Activated naive CD4-positive, alpha-beta T cell (primary cell): ENCODE measurements at places on chromosomes 7 and 10.

GRCh38 chr7:149689291-149689721 lies 84.1 kb downstream of the ZNF467 start:
- no peak for DNase-seq

GRCh38 chr10:117792214-117792613 lies 249.7 kb downstream of the EMX2 start:
- no peak for DNase-seq

GRCh38 chr7:135074096-135074495 lies 73.8 kb upstream of the TMEM140 start:
- DNase-seq = no peak

DNA sequence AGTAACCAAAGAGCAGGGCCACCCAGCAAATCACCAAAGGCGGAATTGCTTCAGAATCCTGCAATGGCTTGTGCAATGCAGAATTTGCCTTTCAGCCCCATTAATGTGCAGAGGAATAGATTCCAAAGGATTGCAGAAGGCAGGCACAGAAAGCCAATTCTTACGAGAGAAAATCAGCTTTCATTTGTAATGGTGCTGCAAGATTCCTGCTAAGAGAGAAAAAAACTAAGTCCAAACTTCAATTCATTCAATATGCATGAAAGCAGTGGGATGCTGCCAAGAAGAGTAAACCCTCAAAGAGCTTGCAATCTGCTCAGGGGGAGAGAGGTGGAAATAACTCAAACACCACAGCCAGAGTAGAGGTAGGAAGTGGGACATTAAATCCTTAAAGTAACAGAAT lies 70.4 kb downstream of the ENO4 start:
- DNase-seq = no peak

DNA sequence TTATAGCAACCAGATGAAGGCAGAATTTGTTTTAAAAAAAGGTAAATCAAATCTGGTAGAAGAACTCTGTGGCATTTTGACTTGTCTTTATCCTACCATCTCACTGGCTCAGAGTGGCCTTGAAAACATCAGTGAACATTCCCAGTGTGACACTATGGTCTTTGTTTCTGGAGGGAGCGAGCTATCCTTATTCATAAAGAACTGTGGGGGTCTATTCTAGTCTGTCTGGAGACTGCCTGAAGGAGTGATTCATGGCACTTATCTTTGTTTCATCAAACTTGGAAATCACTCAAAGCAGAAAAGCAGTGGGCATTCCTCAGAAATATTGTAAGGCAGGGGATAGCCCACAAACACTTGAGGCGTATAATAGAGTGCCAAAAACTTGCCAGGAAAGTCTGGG lies 719.1 kb downstream of the PCDH15 start:
- DNase-seq = no peak

DNA sequence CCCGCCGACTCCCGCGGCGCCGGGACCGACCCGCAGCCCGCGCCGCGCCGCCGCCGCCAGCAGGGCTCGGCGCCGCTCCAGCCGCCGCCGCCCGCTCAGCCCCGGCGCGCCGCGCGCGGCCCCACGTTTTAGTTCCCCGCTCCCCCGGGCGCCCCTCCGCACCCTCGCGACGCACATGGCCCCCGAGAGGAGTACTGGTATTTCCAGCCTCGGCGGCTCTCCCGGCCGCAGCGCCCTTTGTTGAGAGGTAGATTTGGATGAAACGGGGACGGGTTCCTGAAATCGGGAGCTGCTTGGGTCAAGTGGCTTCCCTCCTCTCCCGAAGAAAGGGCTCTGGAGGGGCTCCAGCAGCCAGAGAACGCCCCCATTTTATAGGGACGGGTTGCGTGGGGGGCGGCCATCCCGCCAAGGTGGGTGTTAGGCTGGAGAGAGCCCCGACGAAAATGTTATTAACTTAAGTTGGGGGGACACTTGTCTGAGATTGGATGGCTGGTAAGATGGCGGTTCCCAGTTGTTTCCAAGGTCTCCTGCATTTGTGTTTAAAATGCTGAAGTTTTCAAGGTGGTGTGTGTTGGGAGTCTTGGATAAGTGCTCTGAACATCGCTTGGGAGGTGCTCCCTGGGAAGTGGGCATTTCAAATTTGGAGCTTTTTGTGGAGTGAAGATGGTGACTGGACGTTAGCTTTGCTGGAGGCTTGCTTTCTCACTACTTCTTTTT lies 1.2 kb downstream of the BMI1 start:
- DNase-seq = no peak

- DNase-seq = no peak
Measured at GRCh38 chr10:99769706-99770105, 12.7 kb upstream of the ABCC2 start.

- no peak for DNase-seq
Measured at GRCh38 chr10:97690133-97690532, 3.1 kb upstream of the AVPI1 start.

GRCh38 chr7:19104811-19105210 lies 12.6 kb downstream of the TWIST1 start:
- no peak for DNase-seq

DNA sequence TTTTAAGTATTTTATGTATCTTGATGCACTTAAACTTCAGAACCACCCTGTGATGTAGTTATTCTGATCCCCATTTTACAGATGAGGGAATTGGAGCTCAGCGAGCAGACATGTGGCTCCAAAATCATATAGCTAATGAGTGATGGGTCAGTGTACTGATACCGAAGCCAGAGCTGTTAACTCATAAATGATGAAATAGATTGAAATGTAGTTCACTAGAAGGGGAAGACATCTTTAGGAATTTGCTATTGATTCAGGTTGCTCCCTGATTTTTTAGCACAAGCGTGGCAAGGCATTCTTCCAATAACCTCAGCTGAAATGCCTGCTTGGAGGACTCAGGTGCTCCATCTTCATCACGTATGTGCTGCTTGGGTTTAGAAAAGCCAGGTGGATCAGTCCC lies 228.8 kb downstream of the PTEN start:
- no peak for DNase-seq

DNA sequence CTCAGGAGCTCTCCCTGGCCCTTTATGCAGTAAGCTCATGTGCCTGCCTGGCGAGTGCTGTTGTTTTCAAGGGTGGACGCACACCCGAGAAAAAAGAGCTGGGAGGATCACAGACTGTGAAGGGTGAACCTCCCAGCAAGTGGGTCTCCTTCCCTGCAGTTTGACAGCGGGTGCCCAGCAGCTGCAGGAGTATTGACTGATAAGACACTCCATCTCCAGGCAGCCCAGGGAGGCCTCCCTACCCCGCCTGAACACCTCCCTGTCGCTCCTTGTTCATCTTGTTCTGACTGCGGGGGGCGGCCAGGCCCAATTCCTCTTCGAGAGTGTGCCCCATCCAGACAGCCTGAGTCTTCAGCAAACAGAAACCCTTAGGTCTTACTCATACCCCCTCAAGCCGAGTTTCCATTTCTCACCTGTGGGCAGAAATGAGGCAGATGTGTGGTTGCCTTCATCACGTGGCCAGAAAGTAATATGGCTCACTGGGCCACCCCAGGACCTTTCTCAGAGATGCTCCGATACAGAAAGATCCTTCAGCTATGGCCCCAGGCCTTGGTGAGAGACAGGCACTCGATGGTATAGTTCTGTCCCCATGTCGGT lies 17.2 kb downstream of the MDH2 start:
- no peak for DNase-seq

- DNase-seq = no peak
Measured at GRCh38 chr10:69872323-69872722, 70.6 kb downstream of the COL13A1 start.

DNA sequence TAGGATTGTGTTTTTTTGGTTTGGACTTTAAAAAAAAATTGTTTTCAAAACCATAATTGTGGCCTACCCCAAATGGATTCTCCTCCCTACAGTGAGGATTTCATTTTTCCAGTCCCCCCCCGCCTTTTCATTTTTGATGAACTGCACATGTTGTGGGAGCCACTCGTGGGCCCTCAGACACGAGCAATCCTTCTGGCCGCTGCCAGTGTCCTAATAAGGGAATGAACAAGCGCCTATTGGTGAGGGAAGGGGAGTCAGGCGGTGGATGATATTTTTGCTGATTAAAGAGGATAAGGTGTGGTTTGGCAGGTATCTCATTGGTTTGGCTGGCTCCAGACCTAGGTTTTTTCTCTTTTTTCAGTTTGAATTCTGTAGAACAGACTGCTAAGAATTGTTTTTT lies 78.7 kb upstream of the AGBL3 start:
- no peak for DNase-seq

- DNase-seq = no peak
Measured at GRCh38 chr10:48317321-48317990, 11.0 kb downstream of the MAPK8 start.

DNA sequence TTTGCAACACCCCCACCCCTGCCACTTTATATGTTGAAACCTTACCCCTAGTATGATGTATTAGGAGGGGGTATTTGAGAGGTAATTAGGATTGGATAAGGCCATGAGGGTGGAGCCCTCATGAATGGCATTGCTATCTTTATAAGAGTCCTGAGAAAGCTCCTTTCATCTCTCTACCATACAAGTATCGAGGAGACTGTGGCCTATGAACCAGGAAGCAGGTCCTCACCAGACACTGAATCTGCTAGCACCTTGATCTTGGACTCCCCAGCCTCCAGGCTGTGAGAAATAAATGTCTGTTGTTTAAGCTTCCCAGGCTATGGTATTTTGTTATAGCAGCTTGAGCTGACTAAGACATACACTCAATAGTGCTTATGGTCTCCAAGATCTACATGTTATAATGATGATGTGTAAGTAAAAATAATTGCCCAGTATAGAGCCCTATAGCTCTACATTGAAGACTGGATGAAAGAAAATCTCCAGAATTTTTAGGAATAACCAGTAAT lies 188.8 kb downstream of the RAPGEF5 start:
- DNase-seq = no peak

DNA sequence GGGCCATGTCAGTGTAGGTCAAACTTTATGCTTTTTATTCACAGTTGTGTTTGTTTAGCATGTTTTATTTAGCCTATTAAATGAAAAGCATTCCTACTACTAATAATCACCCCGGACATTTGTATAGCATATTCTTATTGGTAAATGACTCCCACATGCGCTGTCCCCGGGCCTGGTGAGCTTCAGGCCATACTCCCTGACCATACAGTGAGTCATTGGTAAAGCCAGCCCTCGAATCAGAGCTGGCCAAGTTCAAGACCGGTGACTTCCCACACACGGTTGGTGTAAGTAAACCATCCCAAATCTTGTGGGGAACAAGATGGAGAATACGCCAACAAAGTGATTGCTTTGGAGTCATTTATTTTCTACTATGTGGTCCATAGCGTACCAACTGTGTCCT lies 238.7 kb upstream of the TCF7L2 start:
- DNase-seq = no peak

GRCh38 chr10:117938104-117938503 lies 108.6 kb downstream of the RAB11FIP2 start:
- no peak for DNase-seq

- DNase-seq = no peak
Measured at GRCh38 chr7:27245798-27246691, 3.4 kb downstream of the EVX1 start.

GRCh38 chr10:127942811-127943210 lies 35.9 kb downstream of the PTPRE start:
- DNase-seq = no peak

GRCh38 chr10:123146894-123147634 lies 872 bp upstream of the HMX2 start:
- no peak for DNase-seq

DNA sequence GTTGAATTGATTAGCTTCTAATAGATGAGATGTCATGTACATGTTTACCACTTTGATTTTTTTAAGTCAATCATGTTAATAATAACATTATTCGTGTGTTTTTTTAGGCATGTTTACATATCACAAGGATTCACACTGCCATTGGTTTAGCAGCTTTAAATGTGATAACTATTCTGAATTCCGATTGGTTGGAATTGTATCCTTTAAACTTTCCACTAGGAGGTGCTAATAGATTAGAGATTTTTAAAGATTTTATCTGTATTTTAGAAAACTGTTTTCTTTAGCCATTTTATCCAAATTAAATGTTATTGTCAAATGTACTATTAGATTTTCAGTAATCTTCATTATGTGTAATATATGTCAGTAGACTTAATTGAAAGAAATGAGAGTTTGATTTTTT lies 83.2 kb downstream of the HECTD2 start:
- no peak for DNase-seq

DNA sequence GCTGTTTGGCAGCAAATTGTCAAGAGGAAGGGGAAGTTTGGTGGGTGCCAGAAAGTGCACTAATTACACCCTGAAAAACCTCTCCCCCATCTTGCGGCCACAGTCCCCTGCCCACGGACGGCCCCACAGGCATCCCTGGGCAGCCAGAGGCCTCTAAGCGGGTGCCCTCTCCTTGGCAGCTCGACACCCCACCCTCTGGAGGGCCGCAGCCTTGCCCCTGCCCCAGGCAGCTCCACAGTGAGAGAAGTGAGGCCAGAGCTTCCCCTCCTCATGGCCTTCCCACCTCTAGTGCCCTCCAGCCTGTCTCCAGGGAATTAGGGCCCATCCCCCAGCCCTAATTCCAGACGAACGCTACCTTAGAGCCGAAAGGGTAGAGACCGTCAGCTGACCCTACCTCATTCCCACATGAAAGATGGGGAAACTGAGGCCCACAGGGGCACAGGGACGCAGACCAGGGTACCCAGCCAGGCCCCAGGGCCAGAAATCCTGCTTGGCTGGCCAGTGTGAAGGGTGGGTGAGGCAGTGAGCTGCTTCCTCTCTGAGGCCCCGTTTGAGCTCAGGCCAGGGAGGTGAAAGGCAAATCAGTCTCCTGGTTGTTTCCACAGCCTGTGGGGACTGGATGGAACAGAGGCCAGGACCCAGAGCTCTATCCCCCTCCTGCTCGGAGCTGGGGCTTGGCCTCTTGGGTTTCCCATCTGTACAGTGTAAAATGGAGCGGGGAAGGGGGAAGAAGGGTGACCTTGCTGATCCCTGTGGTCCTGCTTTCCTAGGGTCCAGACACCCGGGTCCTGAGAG lies 10.0 kb downstream of the ZCCHC24 start:
- no peak for DNase-seq

DNA sequence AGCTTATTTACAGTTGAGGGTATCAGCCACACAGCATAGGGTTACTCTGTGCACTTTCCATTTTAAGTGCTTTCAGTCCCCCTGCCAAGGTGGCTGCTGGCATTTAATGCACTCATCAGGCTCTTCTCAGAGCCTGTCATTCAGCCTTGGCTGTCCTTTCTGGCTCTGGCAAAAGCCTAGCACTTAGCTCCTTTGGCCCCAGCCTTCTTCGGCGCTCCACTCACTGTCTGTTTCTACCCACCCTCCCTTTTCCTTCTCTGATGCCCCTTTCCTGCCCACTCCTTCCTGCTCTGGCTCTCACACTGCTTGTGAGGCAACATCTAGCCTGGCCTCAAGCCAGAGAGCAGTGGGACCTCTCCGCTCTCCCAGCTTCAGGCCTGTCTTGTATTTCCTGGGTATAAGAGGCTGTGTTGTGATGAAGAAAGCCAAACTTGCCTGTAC lies 60.2 kb downstream of the WIPF3 start:
- DNase-seq = no peak

DNA sequence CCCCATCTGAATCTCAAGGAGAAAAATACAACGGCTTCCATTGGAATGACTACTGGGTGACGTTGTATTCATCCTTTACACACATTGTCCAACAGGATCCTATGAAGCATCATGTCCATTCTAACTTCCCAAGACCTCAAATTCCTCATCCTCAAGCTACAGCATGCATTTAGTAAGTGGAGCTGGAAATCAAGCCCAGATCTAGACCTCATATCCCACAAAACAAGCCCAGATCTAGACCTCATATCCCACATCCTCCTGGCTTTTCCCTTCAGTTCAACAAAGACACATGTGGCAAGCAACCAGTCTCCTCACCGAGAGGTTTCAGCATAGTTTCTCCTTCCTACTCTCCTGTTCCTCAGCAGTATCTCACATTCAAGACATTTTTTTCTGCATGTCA lies 12.2 kb downstream of the IGF2BP3 start:
- no peak for DNase-seq

GRCh38 chr7:110522761-110523200 lies 568.1 kb upstream of the LRRN3 start:
- no peak for DNase-seq
